Thoracic aorta (tissue), 2 donors: ENCODE measurements at places on chromosomes 3 and 15. TPM values are rescaled to one million over a fixed set of nuclear protein-coding genes. Genes with fewer than 3 reads are reported as not detected.

UBL7 gene
- 70.5 TPM for total RNA-seq

SPRED1 gene
- total RNA-seq, result 24.6 TPM

TCTA gene
- 25.7 TPM for total RNA-seq

GRCh38 chr15:77541421-77542181 is 91.1 kb downstream of the LINGO1 start:
- no peak for DNase-seq

DNA sequence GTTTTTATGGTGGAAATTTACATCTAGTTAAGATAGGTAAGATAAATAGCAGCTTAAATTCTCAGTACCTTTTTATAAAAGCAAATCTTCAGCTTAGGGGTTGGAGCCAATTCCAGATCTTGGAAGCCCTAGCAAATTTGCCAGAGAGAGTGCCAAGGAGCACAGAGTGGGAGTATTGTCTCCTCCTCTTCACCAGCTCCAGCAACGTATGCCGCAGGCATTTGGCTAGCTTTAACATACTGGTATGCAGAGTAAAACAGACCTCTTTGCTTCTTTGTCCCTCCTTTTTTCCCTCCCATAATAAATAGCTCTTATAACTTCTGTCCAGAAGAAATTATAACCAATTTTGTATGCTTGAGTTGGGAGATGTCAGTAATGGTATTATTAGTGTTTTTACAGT is 140.4 kb downstream of the DIPK2A start:
- DNase-seq, result no peak

DNA sequence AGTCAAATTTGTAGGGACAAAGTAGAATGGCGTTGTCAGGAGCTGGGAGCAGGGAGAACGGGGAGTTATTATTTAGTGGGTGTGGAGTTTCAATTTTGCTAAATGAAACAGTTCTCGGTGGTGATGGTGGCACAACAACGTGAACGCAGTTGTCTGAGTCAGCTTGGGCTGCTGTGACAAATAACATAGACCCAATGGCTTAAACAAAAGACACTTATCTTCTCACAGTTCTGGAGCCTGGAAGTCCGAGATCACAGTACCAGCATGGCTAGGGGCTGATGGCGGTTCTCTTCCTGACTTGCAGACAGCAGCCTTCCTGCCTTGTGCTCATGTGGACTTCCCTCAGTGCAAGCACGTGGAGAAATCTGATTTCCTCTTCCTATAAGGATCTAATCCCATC is 90.2 kb downstream of the CHSY1 start:
- no peak for DNase-seq

GRCh38 chr3:79329154-79329553 is 438.6 kb downstream of the ROBO1 start:
- no peak for DNase-seq

- no peak for DNase-seq
Measured at GRCh38 chr3:149678351-149678950, 20.6 kb upstream of the WWTR1 start.

DNA sequence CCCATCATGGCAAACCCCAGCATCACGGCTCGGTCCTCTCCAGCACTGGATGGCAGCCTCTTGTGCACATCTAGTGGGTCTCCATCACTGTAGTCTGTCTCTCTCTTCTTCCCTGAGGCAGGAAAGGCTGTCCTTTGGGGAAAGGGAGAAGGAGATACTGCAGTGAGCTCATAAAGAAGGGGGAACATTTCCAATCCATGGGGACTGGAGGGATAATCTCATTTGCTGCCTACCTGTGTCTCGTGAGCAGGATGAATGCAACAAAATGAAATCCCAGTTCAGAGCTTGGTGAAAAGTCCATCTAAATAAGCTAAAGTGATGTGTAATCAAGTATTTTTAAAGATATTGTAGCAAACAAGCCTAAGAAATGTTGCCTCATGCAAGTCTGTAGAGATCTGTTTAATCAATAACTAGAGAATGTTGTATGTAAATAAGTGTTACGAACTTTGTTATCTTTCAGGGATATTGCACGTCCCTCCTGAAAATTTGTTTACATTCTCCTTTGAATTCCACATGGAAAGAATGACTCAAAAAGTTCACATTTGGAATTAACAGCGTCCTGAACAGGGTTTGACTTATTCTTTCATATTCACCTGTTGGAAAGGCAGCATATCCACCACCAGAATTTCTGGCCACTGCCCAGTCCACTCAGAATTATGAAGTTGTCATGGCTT is at the start of gene KCNMB3:
Gene KCNMB3 (minus strand): TSS at position 312 of the 674 bp plus-strand sequence. CDS start 124 bp downstream, at position 188.
- no peak for DNase-seq

- no peak for DNase-seq
Measured at GRCh38 chr3:194869482-194870169, 183.9 kb downstream of the FAM43A start.

DNA sequence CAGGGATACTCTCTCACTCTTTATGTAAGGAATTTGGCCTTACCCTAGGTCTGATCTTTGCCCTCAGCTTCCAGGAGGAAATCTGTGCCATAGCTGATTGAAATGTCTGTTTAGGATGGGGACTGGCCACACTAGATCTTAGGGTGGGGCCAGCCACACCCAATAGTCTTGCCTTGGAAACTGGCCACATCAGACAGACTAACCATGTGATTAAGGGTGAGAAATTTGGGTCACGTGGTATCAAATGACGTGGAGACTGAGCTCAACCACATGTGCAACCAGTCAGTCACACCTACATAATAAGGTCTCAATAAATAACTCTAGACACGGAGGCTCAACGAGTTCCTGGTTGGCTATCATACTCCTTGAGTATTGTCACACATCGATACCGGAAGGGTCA is 113.5 kb downstream of the CNTN3 start:
- no peak for DNase-seq

GRCh38 chr3:177069514-177070329 is 127.6 kb downstream of the TBL1XR1 start:
- no peak for DNase-seq

- DNase-seq, result no peak
Measured at GRCh38 chr3:134597390-134597970, 53.3 kb downstream of the KY start.

GRCh38 chr3:31832551-31832950 is 148.5 kb downstream of the OSBPL10 start:
- DNase-seq, result no peak
